Bladder microvascular endothelial cell (primary cell): ENCODE measurements at places on chromosomes 3 and 15. TPM values are rescaled to one million over a fixed set of nuclear protein-coding genes. Genes with fewer than 3 reads are reported as not detected.

Gene ESYT3
- not detected in 2 replicates for total RNA-seq

Gene PATL2
- total RNA-seq, result 0.06 and 0.16 TPM in 2 replicates

Gene SCAMP5
- total RNA-seq, result 5.3 and 5.9 TPM in 2 replicates

Gene ARGFX
- total RNA-seq, result not detected in 2 replicates

Gene ASB14
- not detected in 2 replicates for total RNA-seq

Gene CCDC191
- 1.3 and 2.6 TPM in 2 replicates for total RNA-seq

Gene ST3GAL6
- total RNA-seq, result 6.0 and 21.9 TPM in 2 replicates

Gene DUOXA2
- not detected in 2 replicates for total RNA-seq

Gene SYNM
- 7.1 and 37.0 TPM in 2 replicates for total RNA-seq

Gene CD200R1
- not detected in 2 replicates for total RNA-seq

Gene FBXW12
- not detected in 2 replicates for total RNA-seq

Gene KLHL40
- total RNA-seq, result not detected in 2 replicates

Gene MESP2
- total RNA-seq, result not detected in 2 replicates

Gene SAMD7
- not detected in 2 replicates for total RNA-seq

Gene SNX22
- total RNA-seq, result 0.16 and 0.25 TPM in 2 replicates

Gene LOXL1
- 0.63 and 0.65 TPM in 2 replicates for total RNA-seq

Gene HTR3E
- total RNA-seq, result not detected in 2 replicates

Gene RBMS3
- total RNA-seq, result 24.9 and 29.1 TPM in 2 replicates

Gene FETUB
- total RNA-seq, result not detected in 2 replicates

Gene DNAH1
- 1.5 and 7.0 TPM in 2 replicates for total RNA-seq

Gene FBXL22
- 0.16 TPM in 1 of 2 replicates, not detected in the other for total RNA-seq

Gene TRA2B
- 188 and 217 TPM in 2 replicates for total RNA-seq

Gene CGNL1
- 1.9 and 23.0 TPM in 2 replicates for total RNA-seq
